ENCODE measurements at places on chromosomes 7 and 10.

- no peak for DNase-seq
Measured at GRCh38 chr7:108164946-108165345, 34.8 kb upstream of the LAMB4 start.

GRCh38 chr7:138695106-138695505, 6.1 kb downstream of the SVOPL start:
- no peak for DNase-seq

GRCh38 chr7:79282882-79283602, 170.4 kb downstream of the MAGI2 start:
- DNase-seq: peak; percentile 58

GRCh38 chr10:119541459-119542356, 811 bp downstream of the RGS10 start:
- no peak for DNase-seq

GRCh38 chr10:28624351-28624750, 53.0 kb upstream of the BAMBI start:
- DNase-seq: no peak

GRCh38 chr10:3782451-3783315, 2.3 kb downstream of the KLF6 start:
- peak; percentile 94 for DNase-seq

All from cardiac fibroblast (primary cell).